ENCODE measurements at places on chromosomes 3 and 15. TPM values are rescaled to one million over a fixed set of nuclear protein-coding genes. Genes with fewer than 3 reads are reported as not detected.

The SLC22A13 gene
- 0.44 TPM for total RNA-seq

DNA sequence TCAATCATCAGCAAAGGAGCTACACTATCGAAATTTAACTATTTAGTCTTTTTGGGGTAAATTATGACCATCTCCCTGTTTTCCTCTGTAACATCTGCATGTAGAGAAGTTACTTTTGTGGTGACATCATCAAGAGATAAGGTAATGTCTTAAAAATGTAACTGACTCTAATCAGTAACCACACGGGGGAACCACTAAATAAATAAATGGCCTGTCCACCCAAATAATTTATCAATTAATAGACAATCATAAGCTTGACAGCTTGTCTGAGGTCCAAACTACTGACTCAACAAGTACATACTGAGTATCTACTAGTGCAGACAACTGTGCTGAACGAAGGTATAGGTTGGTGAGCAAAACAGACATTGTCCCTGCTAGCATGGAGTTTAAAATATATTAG lies 219.3 kb downstream of the SLC9A9 start:
- H3K4me3 ChIP-seq: no peak overlapping the region
- no peaks in the 10 kb centered on the region for H3K27me3 ChIP-seq
- no peak overlapping the region for H3K27ac ChIP-seq
- no peaks in the 10 kb centered on the region for H3K36me3 ChIP-seq

The WNT7A gene
- total RNA-seq: 18.0 TPM

DNA sequence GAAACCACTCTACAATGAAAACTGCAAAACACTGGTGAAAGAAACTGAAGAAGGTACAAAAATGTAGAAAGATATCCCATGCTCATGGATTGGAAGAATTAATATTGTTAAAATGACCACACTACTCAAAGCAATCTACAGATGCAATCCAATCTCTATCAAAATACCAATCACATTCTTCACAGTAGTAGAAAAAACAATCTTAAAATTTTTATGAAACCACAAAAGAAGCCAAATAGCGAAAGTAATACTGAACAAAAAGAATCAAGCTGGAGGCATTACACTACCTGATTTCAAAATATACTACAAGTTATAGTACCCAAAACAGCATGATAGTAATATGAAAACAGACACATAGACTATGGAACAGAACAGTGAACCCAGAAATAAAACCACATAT lies 36.9 kb downstream of the TXNRD3 start:
- no peak for DNase-seq
- no peaks in the 10 kb centered on the region for H3K27me3 ChIP-seq
- H3K4me3 ChIP-seq: no peak overlapping the region

DNA sequence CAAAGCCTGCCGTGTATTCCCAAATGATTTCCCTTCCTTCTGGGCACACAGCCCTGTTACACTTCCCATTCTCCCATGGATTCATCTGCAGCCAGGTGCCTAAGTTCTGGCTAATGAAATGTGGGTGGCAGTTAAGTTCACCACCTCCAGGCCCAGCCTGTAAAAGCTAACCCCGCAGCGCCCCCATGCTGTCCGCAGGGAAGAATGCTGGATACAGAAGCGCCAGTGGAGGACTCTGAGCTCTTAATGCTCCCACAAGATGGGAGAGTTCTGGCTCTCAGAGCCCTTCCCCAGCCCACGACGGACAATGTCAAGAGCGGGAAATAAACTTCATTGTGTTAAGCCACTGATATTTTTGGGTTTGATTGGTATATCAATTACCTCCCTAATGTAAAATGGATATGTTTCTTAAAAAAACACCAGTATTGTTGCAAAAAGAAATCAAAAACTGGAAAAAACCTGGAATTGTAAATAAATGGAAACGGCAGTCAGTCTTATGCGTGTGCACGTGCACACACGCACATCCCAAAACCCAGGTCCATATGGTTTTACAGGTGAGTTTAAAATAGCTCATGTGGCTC lies 37.7 kb upstream of the FGD5 start:
- H3K4me1 ChIP-seq: no peaks in the 10 kb centered on the region
- no peak overlapping the region for H3K27ac ChIP-seq
- H3K4me3 ChIP-seq: no peak overlapping the region
- H3K27me3 ChIP-seq: no peaks in the 10 kb centered on the region
- no peak for DNase-seq

The CFAP100 gene
- not detected for total RNA-seq

The CPLX3 gene
- total RNA-seq: not detected

- H3K27me3 ChIP-seq: no peaks in the 10 kb centered on the region
- H3K36me3 ChIP-seq: peaks cover 40% of the 10 kb centered on the region
- DNase-seq: no peak
- H3K27ac ChIP-seq: no peak overlapping the region
- H3K4me1 ChIP-seq: peaks cover 40% of the 10 kb centered on the region
- H3K4me3 ChIP-seq: no peak overlapping the region
These were observed 41.2 kb downstream of the CCDC12 start for GRCh38 chr3:46935168-46935858.

DNA sequence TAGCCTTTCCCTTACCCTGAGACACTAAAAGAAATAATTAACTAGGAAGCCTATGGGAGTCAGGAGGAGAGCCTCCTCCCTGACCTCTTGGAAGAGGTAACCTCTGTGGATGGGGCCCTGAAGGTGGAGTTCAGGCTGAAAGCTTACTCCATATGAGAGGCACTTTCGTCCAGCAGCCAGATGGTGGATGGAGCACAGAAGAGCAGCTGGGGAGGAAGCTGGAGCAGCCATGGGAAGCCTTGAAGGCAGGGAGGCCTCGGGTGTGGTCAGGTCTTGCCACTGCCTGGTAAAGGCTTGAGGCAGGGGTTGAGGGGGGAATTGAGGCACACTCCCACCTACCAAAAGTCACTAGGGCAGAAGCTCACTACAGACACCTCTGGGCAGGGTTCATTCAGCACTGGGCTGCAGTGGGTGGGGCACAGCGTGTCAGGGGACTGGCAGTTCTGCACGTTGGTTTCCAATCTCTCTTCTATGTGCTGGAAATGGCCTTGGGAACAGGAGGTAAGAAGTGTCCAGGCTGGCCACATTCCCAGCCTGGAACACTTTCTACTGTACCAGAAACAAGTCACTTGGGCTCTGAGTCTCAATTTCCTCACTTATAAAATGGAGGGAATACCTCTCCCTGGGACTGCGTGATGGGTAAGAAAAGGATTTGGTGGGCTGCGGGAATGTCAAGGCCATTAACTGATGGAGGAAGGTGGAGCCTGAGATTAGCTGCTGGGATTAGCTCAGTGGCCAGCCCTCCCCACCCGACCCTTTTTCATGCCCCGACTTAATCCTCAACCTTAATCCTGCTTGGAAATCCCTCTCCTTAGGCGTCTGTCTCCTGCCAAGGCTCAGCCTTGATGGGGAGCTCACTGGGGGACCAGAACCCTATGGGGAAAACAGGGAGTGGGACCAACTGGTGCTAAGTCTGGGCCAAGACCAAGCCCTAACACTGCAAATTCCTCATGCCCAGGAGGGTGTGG lies 5.4 kb downstream of the PCBP4 start:
- peaks cover 14% of the 10 kb centered on the region for H3K4me1 ChIP-seq
- H3K4me3 ChIP-seq: no peak overlapping the region
- no peaks in the 10 kb centered on the region for H3K27me3 ChIP-seq
- H3K27ac ChIP-seq: no peak overlapping the region
- no peaks in the 10 kb centered on the region for H3K36me3 ChIP-seq

GRCh38 chr3:150388498-150389418 lies 19.3 kb upstream of the TSC22D2 start:
- no peaks in the 10 kb centered on the region for H3K36me3 ChIP-seq
- H3K4me3 ChIP-seq: no peak overlapping the region
- H3K4me1 ChIP-seq: peaks cover 17% of the 10 kb centered on the region

The GCNT3 gene
- total RNA-seq: not detected

GRCh38 chr3:168813225-168813802 lies 717.6 kb upstream of the GOLIM4 start:
- DNase-seq: no peak
- H3K27me3 ChIP-seq: no peaks in the 10 kb centered on the region
- H3K27ac ChIP-seq: no peak overlapping the region
- no peak overlapping the region for H3K4me3 ChIP-seq
- H3K4me1 ChIP-seq: no peaks in the 10 kb centered on the region

The PPM1L gene
- 5.1 TPM for total RNA-seq

- H3K4me3 ChIP-seq: peak overlapping the region; percentile 63
- no peaks in the 10 kb centered on the region for H3K27me3 ChIP-seq
These were observed 1.3 kb upstream of the USP3 start for GRCh38 chr15:63502843-63503738.

Measured in CD4-positive, alpha-beta memory T cell (primary cell).